Activated gamma-delta T cell treated with Interleukin-2 at 50 U/mL for 16 hours (primary cell): ENCODE measurements at places on chromosomes 13 and 19.

DNA sequence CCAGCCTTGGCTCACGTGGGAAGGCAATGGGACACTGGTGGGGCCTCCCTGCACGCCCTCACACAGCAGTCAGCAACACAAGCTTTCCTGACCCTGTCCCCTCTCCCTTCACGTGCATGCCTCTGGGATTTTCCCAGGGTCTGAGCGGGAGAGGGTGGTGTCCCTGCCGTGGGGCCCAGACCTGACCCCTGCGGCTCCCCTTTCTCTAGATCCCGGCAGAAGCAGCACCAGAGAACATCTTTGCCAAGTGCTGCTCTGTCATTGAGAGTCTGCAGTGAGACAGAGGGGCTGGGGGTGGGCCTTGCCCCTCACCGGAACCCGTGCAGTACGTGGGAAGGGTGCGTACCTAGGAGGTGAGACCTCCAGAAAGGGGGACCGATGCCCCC, 12.6 kb downstream of the KHSRP start:
- DNase-seq, result no peak

- DNase-seq, result no peak
Measured at GRCh38 chr13:108662528-108662927, 33.1 kb downstream of the MYO16 start.

- peak; percentile 15 for DNase-seq
Measured at GRCh38 chr19:17160908-17161307, 54.2 kb upstream of the USE1 start.

DNA sequence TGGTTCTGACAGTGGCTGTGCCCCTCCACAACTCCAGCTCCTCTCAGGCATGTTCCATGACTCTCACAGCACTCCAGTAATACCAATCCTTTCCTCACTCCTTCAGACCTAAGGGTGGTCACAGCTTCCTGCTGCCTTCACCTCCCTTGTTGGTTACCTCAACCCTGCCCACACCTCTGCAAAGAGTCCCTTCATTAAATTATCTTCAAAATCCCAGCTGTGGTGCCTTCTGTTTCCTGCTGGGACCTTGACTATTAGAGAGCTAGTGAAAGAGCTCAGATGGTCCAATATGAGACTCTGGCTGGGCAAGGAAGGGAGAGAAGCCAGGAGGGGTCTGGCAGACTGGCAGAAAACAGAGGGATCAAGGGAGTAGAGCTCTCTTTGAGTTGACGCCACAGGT, 26.1 kb downstream of the DEDD2 start:
- no peak for DNase-seq

GRCh38 chr13:97191615-97192014, 30.5 kb upstream of the MBNL2 start:
- DNase-seq, result no peak

- no peak for DNase-seq
Measured at GRCh38 chr13:64078480-64078936, 2662.9 kb upstream of the PCDH20 start.
